ENCODE measurements at places on chromosomes 12 and 14. TPM values are rescaled to one million over a fixed set of nuclear protein-coding genes. Genes with fewer than 3 reads are reported as not detected.

The SLC25A21 gene
- total RNA-seq = 1.8 TPM

DNA sequence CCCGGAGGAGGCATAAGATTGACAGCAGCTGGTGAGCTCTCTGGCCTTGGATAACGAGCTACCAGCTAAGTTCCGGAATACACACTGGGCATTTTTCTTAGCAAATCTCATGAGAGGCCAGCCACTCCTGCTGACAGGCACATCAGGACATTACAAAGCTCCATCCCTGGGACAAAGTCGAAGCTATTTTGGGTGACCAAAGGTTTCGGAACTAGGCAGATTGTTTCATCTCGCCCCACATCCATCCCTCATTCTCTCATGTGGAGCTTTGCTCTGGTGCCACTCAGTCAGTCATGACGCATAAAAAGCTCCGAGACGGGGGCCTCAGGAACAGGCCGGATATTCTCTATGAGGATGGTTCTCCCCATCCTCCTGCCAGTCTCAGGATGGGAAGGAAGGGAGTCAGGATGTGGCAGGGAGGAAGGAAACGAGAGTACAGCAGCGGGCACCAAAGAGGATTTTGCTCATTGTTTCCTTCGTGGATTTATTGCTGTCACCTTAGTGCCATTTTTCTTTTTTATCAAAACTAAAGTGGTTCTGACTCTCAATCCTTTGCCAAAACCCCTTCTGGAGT is 253.1 kb upstream of the FKBP4 start:
- no peak for DNase-seq

The FANCM gene
- total RNA-seq = 12.9 TPM

DNA sequence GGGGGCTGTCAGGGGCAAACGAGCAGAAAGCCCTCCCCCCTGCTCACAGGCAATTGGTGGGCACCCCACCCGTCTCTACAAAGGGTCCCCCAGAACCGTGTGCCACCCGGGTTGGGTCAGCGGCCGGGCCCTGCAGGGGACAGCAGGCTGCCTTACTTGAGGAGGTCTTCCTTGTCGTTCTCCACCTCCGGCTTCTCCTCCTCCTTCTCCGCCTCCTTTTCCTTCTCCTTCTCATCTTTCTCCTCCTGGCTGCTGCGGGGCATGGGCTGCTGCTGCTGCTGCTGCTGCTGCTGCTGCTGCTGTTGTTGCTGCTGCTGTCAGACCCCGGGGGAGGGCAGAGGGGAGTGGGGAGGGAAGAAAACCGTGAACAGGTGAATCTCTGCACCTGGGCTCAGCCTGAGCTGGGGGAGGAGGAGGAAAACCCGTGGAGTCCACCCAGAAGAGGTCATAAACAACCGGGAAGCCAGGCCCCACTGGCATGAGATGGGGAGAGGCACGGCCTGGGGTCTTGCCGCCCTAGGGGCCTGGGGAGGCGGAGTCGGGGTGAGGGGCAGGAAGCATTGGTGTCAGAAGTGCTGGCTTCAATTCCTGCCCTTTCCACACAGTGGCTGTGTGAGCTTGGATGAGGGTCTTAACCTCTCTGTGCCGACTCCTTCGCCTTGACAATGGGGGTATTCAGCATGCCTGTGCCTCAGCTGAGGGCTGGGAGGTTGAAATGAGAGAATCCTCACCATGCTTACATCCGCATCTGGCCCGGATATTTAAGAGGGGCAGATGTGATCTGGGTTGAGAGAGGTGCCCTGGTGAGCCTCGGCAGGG is 107.6 kb downstream of the RFLNA start:
- no peak for DNase-seq

All from skin of body (tissue), 3 donors.